EL (cell line): ENCODE measurements at places on chromosomes 4 and X.

DNA sequence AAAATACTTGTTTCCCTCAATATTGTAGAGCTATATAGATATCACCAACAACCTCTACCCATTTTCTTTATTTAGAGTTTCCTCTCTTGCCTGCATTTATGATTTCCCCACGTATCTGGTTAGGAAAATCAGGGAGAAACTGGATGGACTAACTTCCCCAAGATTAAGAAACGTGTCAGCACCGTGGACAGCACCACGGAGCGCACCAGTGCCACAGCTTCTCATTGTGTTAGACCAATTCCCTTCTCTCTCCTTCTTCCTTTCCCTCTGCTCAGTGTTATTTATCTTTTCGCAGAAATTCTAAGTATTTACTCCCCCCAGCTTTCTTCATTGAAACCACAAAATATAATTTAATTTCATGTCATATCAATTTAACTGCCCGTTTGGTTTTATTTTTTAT is 568.6 kb upstream of the BOD1L1 start:
- peak; percentile 67 for DNase-seq

DNA sequence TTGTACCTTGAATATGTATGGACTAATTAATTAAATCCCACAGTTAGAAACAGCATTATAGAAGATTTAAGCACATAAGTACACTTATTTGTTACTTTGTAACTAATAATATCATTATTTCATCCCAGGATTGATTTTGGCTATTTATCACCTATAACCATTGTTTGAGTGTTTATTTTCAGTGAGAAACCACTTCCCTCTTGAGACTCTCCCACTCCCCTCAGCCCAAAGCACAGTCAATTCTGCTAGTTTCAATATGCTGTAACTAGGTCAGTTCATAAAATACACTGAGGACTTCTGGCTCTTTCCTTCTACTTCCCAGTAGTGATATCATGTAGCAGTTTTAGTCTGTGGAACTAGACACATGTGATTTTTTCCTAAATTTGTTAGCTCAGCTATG is 16.3 kb downstream of the OFD1 start:
- no peak for DNase-seq

DNA sequence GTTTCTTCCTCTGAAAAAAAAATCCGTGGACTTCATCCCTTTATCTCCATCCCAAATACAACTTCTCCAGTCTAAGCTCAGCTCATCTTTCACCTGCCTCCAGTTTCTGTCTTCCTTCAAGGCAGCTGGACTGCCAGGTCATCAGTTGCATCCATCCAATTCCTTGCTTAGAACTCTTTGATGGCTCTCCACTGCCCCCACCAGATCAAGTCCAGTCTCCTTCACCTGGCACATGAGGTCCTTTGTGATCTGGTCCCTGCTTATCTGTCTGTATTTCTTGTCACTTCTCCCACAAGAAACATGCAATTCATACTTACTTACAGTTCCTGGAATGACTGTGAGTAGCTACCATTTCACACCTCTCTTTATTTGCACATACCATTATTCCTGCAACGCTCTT is 33.8 kb downstream of the OTUD6A start:
- DNase-seq = peak; percentile 20

GRCh38 chr4:186021461-186022167 is 47.3 kb upstream of the TLR3 start:
- peak; percentile 32 for DNase-seq

DNA sequence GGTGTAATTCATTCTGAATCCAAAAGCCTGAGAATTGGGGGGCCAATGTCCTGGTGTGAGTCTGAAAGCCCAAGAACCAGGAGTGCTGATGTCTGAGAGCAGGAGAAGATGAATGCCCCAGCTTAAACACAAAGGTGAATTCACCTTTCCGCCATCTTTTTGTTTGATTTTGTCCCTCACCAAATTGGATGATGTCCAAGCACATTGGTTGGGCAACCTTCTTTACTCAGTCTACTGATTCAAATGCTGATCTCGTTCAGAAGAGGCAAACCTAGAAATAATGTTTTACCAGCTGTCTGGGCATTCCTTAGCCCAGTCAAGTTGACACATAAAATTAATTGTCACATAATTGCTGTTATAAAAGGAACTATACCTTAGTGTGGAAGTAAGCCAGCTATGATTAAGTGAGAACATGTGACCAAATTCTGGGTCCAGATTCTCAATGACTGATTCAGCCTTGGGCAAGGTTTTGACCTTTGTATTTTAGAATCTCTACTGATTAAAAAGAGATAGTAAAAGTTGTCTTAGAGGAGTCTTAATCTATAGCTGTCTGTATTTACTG is 34.5 kb upstream of the SLC4A4 start:
- DNase-seq = peak; percentile 57

- peak; percentile 92 for DNase-seq
These were observed 41.2 kb downstream of the SH3RF1 start for GRCh38 chr4:169229571-169230028.

DNA sequence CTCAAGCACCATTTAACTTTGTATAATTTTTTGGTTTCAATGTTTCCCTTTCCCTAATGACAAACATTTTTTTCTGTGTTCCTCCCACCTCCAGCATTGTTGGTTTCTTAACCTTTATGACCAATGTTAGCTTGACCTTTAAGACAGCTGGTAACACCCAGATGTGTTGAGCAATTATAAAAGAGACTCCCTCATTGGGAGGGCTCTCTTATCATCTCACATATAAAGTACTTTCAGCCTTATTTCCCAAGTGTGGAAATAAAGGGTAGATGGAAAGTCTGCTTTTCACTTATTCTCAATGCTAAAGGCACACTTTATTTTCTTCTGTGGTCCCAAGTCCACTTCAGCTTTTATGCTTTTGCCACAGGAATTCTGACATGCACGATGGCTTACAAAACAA is 1420.4 kb downstream of the RAPGEF2 start:
- DNase-seq = no peak

DNA sequence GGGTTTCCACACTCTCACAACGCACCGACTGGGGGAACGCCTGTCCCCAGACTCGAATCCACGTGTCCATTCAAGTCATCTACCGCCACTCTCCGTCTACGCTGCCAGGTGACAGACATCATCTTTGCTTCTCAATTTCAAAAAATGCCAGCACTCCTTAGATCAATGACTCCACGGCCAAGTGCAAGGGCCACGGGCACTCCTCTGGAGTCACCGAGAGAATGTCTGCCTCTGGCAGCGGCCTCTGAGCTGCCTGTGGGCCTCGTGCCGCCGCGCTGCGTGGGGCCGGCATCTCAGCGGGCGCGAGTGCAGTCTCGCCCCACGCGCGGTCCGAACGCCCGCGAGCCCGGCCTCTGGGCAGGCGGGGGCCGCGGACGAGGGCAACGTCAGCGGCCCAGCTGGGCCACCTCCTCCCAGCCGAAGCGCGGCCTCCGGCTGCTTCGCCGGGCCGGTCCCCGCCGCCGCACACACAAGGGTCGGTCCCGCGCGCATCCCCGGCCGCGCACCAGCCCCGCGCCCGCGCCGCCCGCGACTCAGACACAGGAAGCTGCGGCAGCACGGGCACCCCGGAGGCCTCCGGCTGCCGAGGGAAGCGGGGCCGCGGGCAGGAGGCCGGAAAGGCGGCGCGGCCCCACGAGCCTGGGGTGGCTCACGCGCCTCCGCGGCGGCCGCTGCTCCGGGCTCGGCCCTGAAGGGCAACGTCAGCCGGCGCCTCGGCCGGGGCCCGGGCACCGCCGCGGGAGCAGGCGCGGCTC is 450 bp downstream of the ACSL1 start:
- DNase-seq = peak; percentile 40

DNA sequence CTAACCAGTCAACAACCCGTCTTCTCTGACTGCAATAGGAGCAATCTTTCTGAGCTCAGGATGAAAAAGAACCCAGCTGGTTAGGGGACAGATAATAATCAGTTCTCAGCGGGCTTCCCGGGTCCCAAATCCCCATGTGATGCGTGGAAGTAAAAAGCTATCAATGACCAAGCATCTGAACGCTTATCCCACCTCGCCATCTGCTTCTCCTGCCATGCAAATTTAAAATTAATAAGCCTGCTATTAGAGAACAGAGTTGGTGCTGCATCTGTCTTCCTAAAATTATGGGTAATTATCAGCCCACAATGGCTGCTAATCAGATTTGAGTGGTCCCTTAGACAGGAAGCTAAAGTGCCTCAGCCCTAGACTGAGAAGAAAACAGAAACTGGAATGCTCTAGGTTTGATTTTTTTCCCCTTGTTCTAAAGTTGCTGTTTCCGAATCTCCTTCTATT is 37.5 kb downstream of the AFAP1 start:
- no peak for DNase-seq

- DNase-seq = peak; percentile 90
These were observed 45.8 kb upstream of the IL21 start for GRCh38 chr4:122666527-122667245.

GRCh38 chr4:140296335-140297220 is 76.9 kb upstream of the SCOC start:
- peak; percentile 91 for DNase-seq

- DNase-seq = no peak
These were observed 10.9 kb upstream of the CPLX1 start for GRCh38 chr4:836750-837301.

DNA sequence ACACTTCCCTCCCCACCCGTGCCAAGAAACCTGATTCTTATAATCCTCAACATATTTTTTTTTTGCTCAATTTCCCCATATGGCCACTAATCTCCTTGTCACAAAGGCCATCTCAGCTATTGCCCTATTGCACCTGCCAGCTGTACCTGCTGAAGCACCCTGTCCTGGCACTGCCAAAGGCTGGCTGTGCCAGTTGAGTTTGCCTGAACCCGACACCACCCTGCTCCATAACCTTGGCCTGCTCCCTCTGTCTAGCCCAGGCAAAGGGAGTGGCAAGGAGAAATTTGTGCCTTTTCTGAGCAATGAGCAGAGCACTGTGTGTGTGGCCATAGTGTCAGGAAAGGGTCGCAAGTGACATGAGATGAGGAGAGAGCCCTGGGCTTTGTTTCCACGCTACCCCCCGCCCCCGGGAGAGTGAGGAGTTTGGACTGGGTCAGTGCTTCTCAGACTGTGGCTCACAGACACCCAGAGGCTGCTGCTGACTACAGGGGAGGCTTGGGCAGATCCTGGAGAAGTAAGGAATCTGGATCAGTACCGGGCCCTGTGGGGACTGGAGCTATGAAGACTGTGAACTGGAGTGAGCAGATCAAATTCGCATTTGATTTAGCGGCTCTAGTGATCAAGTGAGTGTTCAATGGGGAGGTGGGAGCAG is 42.2 kb upstream of the HMGB3 start:
- DNase-seq = no peak

GRCh38 chr4:170122252-170122651 is 32.5 kb upstream of the AADAT start:
- no peak for DNase-seq

- DNase-seq = no peak
These were observed 18.7 kb downstream of the CHM start for GRCh38 chrX:86028681-86029080.

- DNase-seq = no peak
These were observed 200.4 kb upstream of the GYPA start for GRCh38 chr4:144340931-144341330.

DNA sequence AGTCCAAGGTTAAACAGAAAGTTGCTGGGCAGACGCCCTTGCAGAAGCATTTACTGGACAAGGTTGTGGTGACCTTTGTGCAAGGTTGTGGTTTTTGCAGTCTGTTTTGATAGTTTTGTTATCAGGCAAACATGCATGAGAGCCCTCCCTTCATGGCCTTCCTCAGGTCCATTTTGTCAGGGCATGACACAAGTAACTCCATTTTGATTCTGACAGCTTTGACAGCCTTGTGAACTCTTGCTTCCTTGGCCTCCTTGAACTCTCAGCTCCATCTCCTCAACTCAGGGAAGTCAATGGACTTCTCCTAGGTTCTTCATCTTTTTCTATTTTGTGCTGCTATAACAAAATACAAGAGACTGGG is 97.7 kb downstream of the CEP44 start:
- DNase-seq = no peak

GRCh38 chrX:97398030-97398551 is 514.4 kb downstream of the RPA4 start:
- no peak for DNase-seq

- no peak for DNase-seq
These were observed 2471.7 kb downstream of the ARAP2 start for GRCh38 chr4:33772582-33772981.

DNA sequence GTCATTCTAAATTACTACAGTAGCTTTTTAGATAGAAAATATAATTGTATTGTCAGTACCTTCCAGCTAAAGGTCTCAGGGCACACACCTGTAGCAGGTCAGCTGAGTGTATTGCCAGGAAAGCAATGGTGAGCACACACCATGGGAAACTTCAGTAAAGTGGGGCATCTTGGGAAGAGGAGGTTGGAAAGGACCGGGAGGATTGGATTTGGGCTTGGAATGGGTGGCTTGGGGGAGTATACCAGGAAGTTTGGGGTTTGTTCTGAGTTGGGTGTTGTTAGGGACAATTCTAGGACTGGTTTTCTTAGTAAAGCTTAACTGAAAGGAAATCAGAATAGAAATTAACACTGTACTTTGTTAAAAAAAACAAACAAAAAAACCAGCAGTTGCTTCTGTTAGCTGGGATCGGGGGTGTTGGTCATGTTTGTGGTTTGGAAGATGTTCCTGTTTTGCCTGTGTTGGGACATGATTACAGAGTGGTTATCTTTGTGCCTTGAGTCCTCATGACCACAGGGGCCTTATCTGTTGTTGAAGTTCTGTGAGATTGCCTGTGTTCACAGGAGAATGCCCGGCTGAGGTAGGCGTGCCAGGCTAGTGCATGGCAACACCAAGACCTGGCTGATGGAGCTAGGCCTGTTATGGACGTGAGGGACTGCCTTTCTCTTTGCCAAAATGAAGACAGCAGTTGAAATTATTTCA is 35.1 kb downstream of the PRIMPOL start:
- no peak for DNase-seq

GRCh38 chrX:36528661-36529060 is 479.5 kb upstream of the FAM47C start:
- DNase-seq = no peak

GRCh38 chr4:122797405-122798094 is 29.1 kb upstream of the FGF2 start:
- DNase-seq = no peak

- no peak for DNase-seq
These were observed 134.9 kb downstream of the SMIM20 start for GRCh38 chr4:26048950-26049349.

DNA sequence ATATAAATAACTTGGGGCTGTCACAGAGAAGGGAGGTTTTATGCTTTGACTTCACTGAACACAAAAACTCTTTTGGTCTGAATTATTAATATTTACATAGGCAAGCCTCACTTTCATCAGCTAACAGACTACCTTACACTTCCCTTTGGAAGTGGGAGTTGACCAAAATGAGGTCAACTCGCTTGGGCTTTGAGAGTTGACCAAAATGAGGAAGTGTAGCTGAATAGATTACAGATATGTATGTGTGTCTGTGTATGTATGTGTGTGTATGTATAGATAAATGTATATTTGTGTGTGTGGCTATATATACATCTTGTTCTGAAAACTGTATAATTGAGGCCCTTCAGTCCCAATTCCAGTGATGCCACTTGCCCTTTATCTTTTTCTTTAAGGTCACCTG is 113.3 kb upstream of the IL13RA1 start:
- no peak for DNase-seq

- DNase-seq = peak; percentile 43
These were observed 5.6 kb downstream of the PRDM8 start for GRCh38 chr4:80202741-80203553.
